ENCODE measurements at places on chromosomes 3 and 15.

DNA sequence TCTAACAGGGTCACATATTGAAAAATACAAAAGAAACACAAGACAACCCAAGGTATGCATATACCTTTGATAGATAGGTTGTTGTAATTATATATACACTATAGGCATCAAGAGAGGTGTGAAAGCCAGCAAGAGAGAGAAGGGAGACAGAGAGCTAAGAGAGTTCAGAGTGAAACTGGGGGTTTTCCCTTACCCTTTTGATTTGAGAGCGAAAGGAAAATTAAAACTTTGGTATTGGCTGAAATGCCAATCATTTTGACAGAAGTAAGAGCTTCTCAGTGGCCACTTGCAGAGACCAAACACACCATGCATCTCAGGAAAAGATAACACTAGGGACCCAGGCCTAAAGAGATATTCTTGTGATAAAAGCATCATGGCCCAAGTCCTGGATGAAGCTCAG lies 183.6 kb downstream of the SHOX2 start:
- DNase-seq: no peak

DNA sequence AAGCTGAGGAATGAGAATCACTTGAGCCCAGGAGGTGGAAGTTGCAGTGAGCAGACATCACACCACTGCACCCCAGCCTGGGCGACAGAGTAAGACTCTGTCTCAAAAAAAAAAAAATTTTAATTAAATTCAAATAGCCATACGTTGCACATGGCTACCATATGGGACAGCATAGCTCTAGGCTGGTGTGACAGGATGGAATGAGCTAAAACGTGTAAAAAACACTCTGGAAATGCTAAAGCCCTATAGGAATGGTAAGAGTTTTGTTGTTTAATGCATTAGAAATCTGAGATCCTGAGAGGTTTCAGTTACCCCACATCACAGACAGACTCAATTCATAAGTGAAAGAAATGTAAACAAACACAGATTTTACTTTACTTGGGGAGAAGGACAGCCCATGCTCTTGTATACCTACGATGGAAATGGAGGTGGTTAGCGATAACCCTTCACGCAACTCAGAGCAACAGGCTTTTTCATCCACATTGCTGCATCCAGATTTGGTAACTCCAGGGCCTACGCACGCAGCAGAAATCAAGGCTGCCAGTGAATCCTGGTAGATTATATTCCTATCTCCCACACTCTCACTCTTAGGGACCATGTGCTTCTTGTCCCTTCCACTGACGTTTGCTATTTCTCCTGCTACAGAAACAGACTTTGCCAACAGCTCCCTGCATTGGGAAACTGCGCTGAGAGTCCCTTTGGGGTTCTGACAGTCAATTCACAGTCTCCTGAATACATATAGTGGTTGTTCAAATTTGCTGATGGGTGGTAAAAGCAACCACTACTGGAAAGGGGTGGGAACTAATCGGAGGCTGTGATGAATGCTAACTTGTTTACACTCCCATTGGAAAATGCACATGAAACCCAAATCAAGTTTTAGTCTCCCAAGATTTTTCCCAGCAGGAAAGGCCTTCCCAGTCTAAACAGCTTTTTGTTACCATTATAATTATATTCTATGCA lies 3.1 kb downstream of the SH3BP5 start:
- DNase-seq: no peak

- no peak for DNase-seq
These were observed 18.5 kb upstream of the RIOX2 start for GRCh38 chr3:97990624-97991292.

DNA sequence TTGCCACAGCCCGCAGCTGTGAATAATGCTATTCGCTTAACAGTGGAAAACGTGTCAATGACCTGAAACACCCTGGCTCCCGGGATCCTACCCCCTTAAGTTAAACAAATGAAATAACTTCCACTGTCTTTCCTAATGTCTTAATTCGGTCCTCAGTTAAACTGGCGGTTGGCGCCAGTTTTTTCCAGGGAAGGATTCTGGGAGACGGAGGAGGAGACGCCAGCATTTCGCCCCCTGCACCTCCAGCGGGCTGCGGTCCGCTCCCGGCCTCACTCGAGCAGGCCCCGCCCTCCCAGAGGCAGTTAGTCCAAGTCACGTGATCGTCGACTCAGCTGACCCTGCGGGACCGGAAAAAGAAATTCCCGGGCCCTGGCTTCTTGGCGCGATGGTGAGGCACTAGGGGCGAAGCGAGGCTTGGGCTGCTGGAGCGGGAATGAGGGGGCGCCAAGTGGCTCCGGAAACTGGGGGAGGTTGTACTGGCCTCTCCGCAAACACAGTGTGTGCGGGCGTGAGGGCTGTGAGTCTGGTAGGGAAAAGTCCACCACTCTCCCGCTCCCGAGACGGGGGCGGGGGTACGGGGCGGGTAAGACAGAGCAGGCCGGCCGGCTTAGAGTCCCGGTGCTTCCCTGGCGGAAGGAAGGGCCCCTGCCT lies at the start of gene COMMD4:
COMMD4 (plus strand) TSS at position 359 of the 651 bp plus-strand sequence; CDS start at position 386, 27 bp downstream.
- DNase-seq: peak; percentile 98

GRCh38 chr3:42300013-42300412 lies 34.0 kb upstream of the CCK start:
- DNase-seq: peak; percentile 37

DNA sequence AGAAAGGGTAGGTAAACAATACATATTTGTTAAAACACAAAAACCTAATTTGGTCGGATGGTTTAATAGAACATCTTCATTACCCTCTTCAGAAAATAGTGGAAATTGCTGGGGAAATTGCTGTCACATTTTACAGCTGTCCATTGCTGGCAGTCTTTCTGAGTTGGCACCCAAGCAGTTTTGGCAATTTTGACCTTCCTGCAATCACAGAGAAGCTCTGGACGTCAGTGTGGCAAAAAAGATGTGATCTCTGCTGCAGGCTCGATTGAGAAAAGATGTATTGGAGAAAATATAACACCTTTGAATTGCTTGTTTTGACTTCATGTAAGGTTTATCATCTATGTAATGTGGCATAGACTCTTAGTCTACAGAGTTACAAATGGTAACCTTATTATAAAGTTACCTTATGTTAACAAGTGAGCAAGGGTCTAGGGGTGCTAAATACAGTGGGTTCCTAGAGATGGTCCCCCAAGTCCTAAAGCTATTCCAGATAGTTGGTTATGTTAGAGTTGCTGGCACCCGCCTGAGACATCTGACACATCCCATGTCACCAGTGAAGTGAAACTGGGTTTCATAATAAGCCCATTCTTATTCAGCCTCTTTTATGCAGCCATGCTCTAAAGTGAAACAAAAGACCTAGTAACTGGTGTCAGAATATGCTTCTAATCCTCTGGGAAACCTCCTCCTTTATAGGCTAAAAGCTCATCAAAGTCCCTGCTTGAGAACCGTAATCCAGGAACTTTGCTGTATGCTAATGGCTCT lies 14.0 kb downstream of the UBE2E1 start:
- DNase-seq: no peak

Data from ELR (cell line).